ENCODE measurements at places on chromosomes 11 and 22. TPM values are rescaled to one million over a fixed set of nuclear protein-coding genes. Genes with fewer than 3 reads are reported as not detected.

CTSW gene
- total RNA-seq, result not detected

MRGPRX4 gene
- total RNA-seq, result not detected

USP2 gene
- 2.6 TPM for total RNA-seq

C11orf16 gene
- not detected for total RNA-seq

DAGLA gene
- 1.1 TPM for total RNA-seq

RCOR2 gene
- total RNA-seq, result 70.6 TPM

C11orf87 gene
- not detected for total RNA-seq

MOV10L1 gene
- total RNA-seq, result not detected

GRCh38 chr11:3936517-3936916, 81.1 kb downstream of the STIM1 start:
- no peak for DNase-seq

DNA sequence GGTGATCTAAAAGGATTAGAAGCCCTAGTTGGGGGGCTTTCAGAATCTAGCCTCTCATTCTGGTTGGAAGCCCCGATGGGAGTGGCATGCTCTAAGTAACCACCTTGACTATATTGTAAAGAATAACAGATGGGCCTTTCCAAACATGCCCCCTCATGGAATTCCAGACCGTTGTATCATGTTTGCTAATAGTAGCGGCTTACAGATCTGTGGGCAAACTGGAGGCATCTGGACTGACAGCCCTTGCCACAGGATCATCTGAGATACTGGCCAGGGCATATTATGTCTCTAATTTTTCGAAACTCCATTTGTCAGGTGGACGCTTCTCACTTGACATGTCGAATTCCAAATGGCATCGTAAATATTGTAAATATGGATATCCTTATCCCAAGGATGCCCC, 10.5 kb downstream of the APIP start:
- no peak for DNase-seq

- peak; percentile 88 for DNase-seq
These were observed 16.1 kb downstream of the LRP5 start for GRCh38 chr11:68328374-68329091.

- no peak for DNase-seq
These were observed 21.4 kb downstream of the UQCR10 start for GRCh38 chr22:29788339-29789279.

GRCh38 chr11:47917599-47918369, 62.6 kb upstream of the PTPRJ start:
- no peak for DNase-seq

DNA sequence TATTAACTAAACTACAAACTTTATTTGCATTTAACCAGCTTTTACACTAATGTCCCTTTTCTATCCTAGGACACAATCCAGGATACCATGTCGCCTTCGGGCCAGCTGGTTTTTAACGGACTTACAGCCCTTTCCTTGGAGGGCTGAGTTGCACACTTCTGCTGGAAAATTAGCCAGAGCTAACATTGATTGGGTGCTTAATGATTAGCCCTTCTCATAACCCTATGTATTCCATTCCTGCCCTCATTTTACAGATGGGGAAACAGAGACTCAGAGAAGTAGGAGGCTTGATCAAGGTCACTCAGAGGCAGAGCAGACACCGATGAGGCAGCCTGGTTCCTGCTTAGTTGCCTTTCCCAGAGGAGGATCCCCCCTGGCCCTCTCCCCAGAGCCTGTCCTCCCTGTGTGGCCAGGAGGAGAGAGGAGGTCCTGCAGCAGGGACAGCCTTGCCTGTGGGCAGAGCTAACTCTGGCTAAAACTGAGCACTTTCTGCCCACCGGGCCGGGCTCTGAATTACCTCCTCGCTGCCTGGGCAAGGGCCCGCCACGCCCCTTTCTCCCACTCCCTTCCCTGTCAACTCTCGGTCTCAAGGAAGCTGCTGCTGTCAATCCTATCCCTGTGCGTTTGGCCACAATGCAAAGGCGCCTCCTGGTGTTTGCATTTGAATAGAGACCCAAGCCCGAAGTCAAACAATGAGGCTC, 59.6 kb upstream of the PAX6 start:
- peak; percentile 95 for DNase-seq

GRCh38 chr11:11510939-11511338, 110.9 kb downstream of the GALNT18 start:
- DNase-seq, result peak; percentile 46

- DNase-seq, result no peak
These were observed 3.5 kb downstream of the YIF1A start for GRCh38 chr11:66285250-66285947.

DNA sequence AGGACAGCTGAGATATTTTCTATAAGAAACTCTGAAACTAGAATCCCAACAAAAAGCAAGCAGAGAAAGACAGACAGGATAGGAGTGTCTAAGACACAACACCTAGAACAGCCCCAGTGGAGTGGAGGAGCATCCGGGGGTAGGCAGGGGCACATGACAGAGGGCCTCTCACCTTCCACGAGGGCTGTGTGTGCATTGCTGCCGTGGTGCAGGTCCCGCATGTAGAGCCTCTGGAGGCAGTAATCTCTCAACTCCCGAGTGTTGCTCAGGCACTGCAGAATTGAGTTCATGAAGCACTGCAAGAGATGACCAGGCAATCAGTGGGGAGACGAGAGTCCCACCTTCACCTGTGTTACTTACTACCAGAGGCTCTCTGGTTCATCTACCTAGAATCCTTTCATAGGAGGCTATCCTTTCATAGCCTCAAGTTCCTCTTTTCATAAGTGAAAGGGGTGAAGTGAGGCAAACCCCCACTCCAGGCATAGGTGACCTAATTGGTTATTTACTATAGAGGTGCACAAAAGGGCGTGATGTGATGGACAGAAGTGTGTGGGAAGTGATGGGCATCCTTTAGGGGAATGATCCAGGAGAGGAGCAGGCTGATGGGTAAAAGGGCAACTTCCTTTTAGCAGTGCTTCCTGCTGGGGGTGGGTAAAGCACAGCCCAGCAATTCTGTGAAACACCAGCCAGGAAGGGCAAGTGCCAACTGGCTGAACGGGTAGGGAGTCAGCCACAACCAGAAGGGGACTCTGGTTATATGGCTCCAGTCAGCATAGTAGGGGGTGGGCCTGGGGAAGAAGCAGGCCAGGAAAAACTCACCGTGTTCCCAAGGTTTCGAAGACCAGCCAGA, 13.1 kb upstream of the MFRP start:
- DNase-seq, result no peak

GRCh38 chr11:110373051-110373702, 56.6 kb upstream of the FDX1 start:
- no peak for DNase-seq

- no peak for DNase-seq
These were observed 89.2 kb upstream of the CRTAM start for GRCh38 chr11:122749005-122749687.

- DNase-seq, result no peak
These were observed 152.9 kb downstream of the TENM4 start for GRCh38 chr11:79287952-79288351.

- DNase-seq, result no peak
These were observed 12.9 kb upstream of the RHOD start for GRCh38 chr11:67043572-67044349.

- no peak for DNase-seq
These were observed 78.8 kb downstream of the TSPAN18 start for GRCh38 chr11:44805596-44805995.

- peak; percentile 6 for DNase-seq
These were observed 17.5 kb upstream of the TMEM191C start for GRCh38 chr22:21449531-21450319.

DNA sequence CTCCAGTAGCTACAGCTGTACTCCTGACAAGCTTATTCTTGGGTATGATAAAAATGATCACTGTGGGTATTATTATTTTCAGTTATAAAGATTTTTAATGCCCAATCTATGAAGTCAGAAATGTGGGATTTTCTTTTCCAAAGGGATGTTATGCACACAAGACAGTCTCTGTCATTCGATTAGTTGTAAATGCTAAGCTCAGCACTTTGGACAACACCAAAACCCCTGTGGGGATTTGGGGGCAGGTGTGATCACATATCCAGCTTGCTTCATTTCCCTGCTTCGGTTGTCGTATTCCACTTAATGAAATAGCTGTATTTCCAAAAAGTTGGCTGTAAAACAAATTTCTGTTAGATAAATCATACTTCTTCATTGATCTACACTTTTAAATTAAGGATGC, 931.5 kb downstream of the NTM start:
- DNase-seq, result no peak

- DNase-seq, result no peak
These were observed 14.1 kb upstream of the ARAP1 start for GRCh38 chr11:72766152-72766902.

DNA sequence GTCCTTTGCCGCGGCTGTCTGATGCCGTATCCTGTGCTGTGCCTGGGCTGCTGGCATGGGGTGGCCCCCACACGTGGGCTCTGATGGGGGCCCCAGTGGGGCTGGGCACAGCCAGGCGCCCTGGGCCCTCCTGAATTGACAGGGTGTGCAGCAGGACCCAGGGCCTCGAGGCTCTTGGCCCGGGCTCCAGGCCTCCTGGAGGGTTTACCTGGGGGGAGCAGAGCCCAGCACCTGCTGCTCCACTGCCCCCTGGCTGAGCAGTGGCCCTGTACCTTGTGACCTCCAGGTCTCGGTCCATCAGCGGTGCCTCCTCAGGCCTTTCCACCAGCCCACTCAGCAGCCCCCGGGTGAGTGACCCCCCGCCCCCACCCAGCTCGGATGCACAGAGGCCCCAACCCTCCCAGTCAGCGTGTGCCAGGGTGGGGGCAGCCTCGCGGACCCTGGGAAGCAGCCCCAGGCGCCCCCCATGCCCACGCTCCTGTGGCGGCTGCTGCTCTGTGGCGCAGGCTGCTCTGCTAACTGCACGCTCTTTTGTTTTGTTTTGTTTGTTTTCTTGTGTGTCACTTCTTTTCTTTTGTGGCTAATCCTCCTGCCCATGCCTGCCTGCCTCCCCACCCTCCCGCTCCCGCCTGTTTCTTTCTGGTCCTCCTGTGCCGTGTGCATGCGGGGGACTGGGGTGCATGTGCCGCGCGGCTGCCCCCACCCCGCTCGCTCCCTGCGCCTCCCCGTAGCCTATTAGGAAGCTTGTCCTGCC, 36.9 kb downstream of the MOB2 start:
- DNase-seq, result peak; percentile 65

GRCh38 chr11:110032259-110032658, 60.9 kb upstream of the ZC3H12C start:
- peak; percentile 20 for DNase-seq

- no peak for DNase-seq
These were observed 533 bp downstream of the SERGEF start for GRCh38 chr11:18012122-18012905.

DNA sequence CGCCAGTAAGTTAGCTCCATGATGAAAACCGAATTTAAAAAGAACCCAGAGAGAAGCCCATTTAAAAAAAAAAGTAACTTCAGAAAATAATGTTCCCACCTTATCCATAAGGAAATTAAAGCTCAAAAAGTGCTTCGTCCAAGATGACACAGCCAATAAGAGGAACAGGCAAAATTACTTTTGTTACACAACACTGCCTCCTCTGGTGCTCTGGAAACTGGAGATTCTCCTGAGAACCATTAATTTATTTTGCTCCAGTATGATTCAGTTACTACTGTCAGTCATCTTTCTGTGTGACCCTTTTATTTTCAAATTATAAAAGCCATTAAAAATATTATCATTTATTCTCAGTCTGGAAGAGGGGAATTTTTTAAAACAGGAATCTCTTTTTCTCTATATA, 2.0 kb downstream of the IFT27 start:
- peak; percentile 37 for DNase-seq

DNA sequence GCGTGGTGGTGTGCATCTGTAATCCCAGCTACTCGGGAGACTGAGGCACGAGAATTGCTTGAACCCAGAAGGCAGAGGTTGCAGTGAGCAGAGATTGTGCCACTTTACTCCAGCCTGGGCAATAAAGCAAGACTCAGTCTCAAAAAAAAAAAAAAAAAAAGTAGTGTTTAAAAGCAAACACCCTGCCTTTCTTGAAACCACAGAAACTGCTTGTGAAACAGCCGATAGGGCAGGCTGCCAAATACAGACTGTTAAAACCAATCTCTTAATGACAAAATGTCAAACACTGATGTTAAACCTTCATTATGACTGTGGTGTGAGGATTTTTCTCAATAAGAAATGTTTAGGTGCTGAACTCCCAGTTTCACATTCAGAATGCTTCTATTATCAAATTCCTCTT, 27.3 kb downstream of the MARK2 start:
- DNase-seq, result no peak

DNA sequence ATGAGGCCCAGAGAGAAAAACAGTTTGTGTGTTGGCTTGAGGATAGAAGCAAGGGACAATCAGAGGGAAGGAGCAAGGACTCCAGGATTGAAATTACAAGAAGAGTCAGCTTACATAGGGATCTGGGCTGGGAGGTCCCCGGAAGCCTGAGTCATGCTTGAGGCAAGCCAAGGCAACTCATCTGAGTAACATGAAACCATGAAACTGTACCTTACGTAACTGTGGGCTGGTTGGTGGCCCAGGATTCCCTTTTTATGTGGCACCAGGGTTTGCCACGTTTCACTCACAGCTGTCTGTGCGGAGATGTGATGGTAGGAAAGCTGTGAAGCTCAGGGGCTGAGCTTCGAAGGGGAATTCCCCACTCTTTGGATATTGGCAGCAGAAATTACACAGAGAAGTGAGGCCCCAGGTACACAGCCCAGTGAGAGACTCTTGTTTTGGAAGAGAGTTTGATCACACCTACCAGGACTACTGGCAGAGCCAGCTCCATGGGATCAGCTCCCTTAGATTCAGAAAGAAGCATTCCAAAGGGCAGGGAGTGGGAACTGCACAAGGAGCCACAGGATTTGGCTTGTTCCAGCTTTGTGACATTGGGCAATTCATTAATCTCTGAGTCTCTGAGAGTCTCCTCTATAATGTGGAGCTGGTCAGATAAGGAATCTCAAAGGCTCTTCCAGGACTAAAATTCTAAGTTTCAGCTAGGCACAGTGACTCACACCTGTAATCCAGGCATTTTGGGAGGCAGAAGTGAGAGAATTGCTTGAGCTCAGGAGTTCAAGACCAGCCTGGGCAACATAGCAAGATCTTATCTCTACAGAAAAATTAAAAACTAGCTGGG, 7.8 kb downstream of the SLC5A1 start:
- DNase-seq, result no peak

DNA sequence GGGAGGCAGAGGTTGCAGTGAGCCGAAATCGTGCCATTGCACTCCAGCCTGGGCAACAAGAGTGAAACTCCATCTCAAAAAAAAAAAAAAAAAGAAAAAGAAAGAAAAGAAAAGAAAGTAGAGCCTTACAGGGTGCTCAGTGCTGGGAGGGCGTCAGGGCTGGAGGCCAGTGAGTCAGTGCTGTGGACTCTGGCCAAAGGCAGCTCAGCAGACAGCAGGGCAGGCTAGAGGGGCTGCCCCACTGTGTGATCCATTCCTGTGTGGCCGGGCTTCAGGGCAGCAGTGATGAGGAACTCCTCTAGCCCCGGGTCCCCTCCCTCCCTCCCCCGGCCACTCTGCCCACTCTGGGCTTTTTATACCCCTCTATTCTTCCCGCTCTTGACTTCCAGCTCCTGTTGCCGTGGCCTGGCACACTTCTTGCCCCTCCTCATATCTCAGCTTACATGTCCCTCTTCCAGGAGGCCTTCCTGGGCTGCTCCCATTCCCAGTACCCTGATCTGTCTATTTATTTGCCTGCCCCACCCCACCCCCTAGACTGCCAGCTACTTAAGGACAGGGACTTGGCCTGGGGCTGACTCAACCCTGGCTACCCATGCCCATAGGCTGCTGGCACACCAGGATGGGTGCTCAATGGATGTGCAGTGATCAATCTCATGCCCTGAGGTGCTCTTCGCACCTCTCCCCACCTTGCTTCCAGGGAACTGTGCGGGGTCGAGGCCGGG, 10.1 kb downstream of the SYT12 start:
- no peak for DNase-seq

- DNase-seq, result peak; percentile 70
These were observed 41.0 kb upstream of the EIF3D start for GRCh38 chr22:36569999-36570398.
